ENCODE measurements at places on chromosomes 1 and 21. TPM values are rescaled to one million over a fixed set of nuclear protein-coding genes. Genes with fewer than 3 reads are reported as not detected.

DNA sequence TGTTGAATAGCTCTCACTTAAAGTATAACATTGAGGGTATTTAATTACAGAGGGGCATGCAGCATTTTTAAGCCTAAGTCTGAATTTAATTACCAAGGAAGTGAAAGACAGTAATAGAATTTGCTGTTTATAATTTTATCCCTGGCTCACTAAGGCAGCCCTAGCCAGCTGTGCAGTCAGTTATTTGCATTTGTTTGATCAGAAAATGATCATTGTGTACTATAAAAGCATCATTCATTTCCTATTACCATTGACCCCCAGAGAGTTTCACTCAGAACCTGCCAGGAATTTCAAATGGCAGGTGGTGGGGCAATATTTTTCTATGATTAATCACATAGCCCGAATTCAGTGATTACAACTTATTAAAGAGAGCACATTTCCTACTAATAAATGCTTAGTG lies 277.1 kb upstream of the KAZN start:
- no peak for DNase-seq

GRCh38 chr1:174875306-174875705 lies 124.4 kb upstream of the CACYBP start:
- DNase-seq, result peak; percentile 65

GRCh38 chr1:21347072-21347581 lies 56.9 kb upstream of the ECE1 start:
- DNase-seq, result no peak

- peak; percentile 90 for DNase-seq
Observed at GRCh38 chr1:155044812-155045657, 6.1 kb upstream of the ADAM15 start.

The PRKAA2 gene
- total RNA-seq, result 1.9 TPM

DNA sequence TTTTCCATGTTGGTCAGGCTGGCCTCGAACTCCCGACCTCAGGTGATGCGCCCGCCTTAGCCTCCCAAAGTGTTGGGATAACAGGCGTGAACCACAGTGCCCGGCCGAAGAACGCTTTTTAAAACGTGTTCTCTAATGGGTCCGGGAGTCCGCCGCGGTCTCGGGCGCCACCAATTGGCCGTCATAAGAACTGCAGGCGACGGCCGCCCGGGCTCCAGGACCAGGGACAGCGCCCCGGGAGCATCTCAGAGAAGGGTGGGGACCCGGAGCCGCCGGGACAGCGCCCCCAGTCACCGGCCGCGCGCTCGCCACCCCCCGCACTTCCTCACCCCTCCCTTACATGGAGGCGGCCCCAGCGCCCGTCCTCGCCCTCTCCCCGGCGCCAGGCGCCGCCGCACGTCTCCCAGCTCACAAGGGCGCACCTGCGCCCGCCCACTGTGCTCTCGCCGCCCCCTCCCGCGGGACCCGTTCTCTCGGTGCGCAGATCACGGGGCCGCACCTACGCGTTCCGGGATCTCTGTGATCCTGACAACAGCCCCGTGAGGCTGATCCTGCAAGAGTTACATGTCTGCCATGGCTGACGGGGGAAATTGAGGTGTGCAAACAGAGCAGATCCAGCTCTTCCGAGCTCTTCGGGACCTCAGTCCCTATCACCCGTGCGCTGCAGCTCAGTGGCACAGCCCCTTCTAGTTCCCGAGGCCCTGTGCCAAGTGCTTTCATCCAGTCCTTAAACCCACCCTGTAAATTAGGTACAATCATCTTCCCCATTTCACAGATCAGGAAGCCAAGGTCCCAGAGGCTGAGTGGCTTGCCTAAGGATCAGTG lies 9.8 kb downstream of the RAP1GAP start:
- DNase-seq, result peak; percentile 90

GRCh38 chr1:162214202-162214601 lies 144.7 kb downstream of the NOS1AP start:
- no peak for DNase-seq

The ARMH1 gene
- 14.5 TPM for total RNA-seq

GRCh38 chr1:164473544-164473943 lies 85.4 kb upstream of the PBX1 start:
- no peak for DNase-seq

DNA sequence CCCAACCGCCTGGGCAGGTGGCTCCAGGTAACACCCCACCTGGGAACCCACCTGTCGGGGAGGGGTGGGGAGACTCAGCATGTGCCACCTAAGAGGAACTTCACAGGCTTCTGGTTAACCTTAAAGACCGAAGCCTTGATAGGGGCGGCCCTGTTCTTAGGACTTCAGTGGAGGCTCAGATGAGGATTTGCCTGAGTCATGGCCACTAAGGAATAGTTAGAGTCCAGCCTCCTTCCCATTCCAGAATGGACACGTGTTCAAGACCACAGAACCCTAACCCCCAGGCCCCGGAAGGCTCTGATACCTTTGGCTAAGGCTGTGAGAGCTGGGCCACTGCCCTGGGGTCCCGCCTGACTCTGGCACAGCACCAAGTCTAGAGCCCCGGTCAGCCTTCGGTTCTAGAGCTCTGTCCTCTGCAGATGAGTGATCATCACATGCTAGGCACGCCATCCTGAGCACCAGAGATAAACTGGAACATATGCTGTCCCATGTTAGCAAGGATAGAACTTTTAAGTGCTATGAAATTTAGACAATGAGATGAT lies 20.3 kb downstream of the PADI6 start:
- DNase-seq, result no peak

DNA sequence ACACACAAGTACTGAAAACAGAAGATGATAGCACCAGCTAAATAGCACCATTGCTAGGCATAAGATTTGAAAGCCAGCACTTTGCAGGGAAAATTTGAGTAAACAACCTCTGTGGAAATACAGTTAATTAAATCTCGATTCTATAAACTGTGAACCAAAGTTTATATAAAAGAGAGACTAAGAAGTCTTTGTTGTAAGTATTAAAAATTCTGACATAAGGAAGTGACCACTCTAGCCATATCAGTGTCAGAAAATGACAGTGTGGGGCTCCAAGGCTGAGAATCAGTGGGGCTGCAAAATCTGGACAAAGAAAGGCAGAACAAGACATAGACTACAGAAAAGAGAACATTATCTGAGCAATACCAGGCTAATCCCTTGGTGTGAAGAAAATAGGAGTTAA lies 292.2 kb downstream of the ST6GALNAC3 start:
- no peak for DNase-seq

The DCST1 gene
- not detected for total RNA-seq

- DNase-seq, result no peak
Observed at GRCh38 chr1:48979940-48980339, 203.2 kb upstream of the BEND5 start.

- DNase-seq, result no peak
Observed at GRCh38 chr1:108636876-108637275, 24.0 kb downstream of the HENMT1 start.

DNA sequence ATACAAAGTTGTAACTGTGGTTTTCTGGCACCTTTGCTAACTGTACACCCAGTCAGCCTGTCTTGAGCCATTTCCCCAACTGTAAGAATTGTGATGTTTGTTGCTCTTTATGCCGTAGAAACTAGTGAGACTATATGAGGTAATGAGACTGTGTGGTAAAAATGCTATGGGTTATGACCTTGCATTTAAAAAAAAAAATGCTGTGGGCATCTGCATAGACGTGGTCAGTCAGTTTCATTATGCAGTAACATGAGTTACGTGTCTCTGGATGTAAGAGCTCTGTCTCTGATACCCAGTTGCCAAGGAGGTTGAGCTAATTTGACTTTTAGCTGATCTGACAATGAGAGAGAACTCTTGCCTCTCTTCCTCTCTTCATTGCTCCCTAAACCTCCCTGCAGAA lies 80.6 kb upstream of the LAMC2 start:
- no peak for DNase-seq

The ATP1B1 gene
- 173 TPM for total RNA-seq

GRCh38 chr21:32494934-32495709 lies 82.6 kb downstream of the EVA1C start:
- DNase-seq, result no peak

GRCh38 chr1:147547065-147547464 lies 5.8 kb downstream of the BCL9 start:
- DNase-seq, result no peak

DNA sequence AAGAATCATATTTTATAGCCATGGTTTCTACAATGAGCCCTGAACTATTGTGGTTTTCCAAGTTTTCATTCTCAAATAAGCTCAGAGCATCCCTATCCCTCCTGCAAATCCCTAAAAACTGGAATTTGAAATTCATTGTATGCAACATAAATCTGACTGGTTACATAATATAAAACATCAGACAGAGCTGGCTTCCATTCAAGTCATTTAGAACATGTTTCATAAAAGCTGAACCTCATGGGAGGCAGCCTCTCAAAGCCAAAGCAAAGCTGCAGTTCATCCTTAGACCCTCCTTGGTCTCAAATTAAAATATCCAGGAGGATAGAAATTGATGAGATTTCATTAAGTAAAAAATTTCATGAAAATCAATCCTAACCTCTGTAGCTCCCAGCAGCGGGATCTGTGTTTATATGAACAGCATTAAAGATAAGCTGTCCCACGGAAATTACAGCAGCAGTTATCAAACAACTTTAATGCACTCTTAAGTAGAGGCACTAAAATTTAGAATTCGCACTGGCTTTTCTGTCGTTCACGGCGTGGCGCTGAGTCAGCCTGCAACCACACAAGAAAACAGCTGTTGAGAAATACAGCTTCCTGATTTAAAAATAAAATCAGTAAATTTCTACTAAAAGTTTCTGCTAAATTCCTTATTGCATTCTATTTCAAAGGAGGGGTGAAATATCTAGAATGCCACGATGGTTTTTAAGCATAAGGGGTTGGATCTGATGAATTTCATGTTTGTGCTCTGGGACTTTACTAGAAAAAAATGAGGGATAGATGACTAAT lies 99.9 kb upstream of the TIAM1 start:
- no peak for DNase-seq

Data from lower lobe of right lung (tissue), 2 donors.